NCI-H2171 (cell line): ENCODE measurements at places on chromosomes 3 and 15.
A peak's percentile ranks its signal among the peaks of the same experiment; 100 is the strongest.

- DNase-seq: no peak
These were observed 52.8 kb downstream of the LSM3 start for GRCh38 chr3:14231145-14231990.

- no peak for DNase-seq
These were observed 443.0 kb upstream of the ADAMTS9 start for GRCh38 chr3:65130782-65131181.

- DNase-seq: peak; percentile 9
These were observed 45.0 kb upstream of the FGF12 start for GRCh38 chr3:192772240-192772894.

GRCh38 chr15:93231261-93231925 lies 142.4 kb upstream of the RGMA start:
- DNase-seq: no peak

DNA sequence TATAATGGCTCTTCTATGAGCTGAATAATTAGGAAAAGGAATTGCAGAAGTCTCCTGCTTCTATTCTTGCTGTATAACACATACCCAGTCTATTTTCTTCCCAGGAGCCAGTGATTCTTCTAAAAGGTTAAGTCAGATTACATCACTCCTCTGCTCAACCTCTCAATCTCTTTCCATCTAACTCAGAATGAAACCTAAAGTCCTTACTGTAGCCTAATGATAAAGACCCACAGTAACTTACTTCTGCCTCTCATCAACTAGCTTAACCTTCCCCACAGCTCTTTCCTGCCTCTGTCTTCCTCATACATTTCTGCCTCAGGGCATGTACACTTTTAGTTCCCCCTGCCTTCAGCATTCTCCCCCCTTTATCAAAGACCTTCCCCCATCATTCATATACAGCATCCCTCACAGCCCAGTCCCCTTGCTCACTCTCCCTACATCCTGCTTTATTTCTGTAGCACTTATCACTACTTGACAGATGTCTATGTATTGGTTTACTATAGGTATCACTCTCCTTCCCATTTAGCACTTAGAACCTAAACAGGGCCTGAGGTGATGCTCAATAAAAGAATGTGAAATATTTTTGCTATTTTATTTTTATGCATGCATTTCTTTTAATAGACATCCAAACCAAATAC lies 28.5 kb upstream of the CMTM6 start:
- no peak for DNase-seq

DNA sequence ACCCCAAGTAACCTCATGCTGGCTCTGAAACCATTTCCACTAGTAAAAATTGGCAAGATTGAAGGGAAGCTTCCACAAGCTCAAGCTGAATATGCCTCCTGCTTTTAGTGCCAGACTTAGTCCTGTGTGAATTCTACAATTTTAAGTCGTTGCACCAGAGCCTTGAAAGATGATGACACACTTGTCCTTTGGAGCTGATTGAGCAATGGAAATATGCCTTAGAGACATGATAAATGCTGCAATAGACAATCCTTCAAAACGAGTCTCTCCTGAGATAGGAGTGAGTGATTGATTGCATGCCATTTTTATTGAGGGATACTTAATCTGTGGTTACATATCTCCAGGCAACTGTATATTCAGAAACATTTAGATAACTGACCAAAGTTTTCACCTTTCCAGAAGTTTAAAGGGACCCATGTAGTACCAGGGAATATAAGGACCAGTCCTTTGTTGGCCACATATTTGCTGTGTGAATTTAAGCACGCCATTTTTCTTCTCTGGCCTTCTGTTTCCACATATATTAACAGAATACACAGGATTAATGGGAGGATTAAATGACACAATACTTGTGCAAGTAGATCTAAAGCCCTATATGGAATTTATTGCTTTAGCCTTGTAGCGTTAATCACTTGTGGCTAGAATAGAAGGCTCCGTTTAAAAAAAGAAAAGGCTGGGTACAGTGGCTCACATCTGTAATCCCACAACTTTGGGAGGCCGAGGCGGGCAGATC lies 65.1 kb downstream of the PPARG start:
- DNase-seq: no peak

- no peak for DNase-seq
These were observed 33.1 kb downstream of the RAB11A start for GRCh38 chr15:65902373-65902772.

DNA sequence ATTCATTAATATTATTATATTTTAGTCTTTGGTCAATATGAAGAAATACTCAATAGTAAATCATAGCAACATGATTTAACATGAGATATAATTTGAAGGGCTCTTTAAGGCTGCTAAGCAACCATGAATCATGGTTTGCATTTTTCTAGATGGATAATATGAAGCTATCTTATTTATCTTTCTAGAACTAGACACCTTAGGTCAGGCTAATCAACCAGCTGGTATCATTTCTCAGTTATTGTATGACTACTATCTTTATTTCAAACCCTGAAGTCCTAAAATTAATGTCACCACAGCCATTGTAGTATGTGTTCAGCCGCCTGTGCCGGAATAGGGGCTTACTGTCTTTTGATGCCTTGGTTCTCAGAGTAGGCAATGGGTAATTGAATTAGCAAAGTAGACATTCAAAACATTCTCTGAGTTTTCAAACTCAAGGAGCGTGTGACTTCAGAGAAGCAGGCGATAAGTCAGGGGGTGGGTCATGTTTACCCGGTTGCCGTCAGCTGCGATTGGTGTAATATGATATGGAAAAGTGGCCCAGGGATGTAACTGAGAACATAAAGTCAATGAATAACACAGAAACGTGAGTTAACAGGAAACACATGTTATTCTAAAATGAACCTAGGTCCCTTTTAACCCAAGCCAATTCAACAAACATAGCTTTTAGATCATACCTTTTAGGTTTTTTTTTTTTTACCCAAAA lies 93.4 kb upstream of the CTDSPL start:
- DNase-seq: peak; percentile 46

DNA sequence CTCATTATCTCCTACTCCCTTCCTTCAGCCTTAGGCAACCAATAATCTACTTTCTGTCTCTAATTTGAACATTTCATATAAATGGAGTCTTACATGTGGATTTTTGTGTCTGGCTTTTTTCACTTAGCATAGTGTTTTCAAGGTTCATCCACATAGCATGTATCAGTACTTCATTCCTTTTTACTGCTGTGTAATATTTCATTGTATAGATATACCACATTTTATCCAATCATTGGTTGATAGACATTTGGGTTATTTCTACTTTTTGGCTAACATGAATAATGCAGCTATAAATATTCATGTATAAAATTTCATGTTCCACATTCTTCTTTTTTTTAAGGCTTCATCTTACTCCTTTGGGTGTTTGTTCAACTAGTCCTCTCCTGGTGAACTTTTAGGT lies 20.2 kb downstream of the DBR1 start:
- DNase-seq: no peak

DNA sequence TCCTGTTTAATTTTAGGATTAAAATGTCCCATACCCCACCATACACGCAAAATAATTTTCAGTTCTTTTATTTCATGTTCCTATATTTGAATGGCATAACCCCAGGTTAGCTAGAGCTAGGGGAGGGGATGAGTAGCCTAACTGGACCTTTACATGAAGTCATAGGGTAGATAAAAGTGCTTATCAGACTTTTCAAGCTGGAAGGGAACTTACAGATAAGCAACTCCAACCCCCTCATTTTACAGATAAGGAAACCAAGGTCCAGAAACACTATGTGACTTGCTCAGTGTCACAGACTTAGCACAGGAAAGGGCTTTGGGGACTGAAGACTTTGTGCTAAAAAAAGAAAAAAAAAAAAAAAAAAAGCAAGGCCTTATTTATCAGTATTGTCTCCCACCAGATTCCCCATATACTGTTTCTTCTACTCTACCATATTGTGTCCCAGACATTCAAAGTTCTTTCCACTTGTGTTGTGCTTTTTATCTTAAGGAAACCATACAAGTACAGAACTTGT lies 10.6 kb upstream of the TNIK start:
- DNase-seq: no peak

GRCh38 chr3:61118830-61119229 lies 132.4 kb downstream of the FHIT start:
- no peak for DNase-seq

DNA sequence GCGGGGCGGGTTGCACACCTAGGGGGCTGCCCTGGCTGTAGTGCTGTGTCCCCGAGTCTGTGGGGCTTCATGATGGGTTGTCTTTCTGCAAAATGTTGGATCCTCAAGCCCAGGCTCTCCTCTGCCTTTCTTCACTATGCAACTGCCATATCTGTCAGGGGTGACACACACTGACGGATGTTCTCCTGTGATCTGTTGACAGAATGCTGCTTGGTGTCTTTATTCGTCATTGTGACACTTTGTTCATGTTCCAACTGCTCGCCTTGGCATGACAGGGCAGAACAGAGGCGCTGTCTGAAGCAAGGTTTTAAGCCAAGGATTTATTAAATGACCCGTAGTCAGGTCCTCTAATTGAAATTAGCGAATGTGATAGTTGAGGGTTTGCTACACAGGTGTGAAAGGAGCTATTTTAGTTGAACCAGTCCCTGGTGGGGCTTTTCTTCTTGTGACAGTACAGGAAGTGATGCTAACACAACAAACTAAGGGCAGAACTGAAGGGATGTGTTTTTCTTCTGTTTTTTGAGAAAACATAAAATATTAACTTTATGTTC lies 173.4 kb downstream of the MCTP2 start:
- DNase-seq: no peak

DNA sequence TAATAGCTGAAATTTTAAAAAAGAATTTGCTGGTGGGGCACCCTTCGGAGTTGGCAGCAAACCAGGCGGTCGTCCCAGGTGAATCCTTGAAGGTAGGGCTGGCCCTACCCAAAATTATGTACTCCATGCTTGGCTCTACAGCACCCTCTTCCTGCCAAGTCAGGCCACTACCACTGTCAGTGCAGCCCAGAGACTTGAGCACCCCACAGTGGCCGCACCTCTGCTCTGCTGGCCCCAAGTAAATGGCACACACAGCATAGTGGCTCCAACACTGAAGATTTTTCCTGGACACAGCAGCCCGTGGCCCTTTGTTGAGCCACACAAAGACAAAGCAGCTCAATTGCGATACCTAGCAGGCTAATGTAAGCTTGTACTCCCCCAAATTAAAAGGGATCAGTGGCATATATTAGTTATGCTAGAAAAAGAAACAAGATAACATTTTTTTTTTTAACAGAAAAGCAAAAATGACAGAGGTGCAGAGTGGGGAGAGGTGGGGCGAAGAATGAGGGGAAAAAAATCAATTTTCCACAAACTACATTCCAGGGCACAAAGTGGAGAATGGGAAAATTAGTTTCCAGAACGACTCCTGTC lies 250.5 kb downstream of the UACA start:
- DNase-seq: no peak

DNA sequence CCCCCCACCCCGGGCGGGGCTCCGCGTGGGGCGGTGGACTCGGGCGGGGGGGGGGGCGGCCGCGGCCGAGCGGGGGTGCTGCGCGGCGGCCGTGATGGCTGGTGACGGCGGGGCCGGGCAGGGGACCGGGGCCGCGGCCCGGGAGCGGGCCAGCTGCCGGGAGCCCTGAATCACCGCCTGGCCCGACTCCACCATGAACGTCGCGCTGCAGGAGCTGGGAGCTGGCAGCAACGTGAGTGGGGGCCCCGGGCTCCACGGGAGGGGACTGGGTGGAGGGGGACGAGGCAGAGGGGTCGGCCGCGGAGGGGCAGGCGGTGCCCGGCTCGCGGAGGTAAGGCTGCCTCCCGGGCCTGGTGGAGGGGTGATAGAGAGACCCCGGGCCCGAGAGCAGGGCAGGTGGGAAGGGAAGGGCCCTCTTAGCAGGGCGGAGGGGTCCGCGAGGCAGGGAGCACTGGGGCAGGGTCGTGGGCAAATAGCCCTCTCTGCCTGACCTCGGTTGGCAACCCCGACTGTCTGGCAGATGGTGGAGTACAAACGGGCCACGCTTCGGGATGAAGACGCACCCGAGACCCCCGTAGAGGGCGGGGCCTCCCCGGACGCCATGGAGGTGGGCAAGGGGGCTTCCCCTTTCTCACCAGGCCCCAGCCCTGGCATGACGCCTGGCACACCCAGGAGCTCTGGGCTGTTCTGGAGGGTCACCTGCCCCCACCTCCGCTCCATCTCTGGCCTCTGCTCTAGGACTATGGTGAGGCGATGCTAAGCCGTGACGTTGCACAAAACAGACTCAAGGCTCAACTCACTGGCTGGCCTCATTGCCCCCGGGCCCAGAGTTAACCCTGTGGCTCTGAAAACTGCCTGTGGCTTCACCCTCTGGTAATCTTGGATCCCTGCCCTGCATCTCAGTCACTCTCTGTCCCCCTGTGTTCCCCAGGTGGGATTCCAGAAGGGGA lies at the start of gene ECE2:
Gene ECE2, plus strand, starts transcription at position 62 of the 950 bp plus-strand sequence. Its CDS starts 132 bp downstream, at position 194.
- DNase-seq: no peak
